ENCODE measurements at places on chromosomes 5 and 9. TPM values are rescaled to one million over a fixed set of nuclear protein-coding genes. Genes with fewer than 3 reads are reported as not detected.
A peak's percentile ranks its signal among the peaks of the same experiment; 100 is the strongest.

DNA sequence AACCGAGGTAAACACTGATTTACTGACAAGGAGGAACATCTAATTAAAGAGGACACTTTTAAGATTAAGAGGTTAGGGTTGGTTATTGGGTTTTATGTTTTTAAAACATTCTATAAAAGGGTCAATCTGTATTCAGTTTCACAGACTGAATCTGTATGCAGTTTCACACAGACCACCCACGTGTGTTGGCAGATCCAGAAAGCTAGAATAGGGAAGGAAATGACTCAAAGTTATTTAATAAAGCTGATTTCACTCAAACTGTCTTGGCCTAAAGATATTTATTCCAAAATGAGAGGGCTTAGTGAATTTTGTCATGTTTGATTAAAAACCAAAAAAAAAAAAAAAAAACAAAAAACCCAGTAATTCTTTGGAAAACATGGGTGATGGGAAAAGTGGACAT, 140.2 kb downstream of the SLC24A2 start:
- no peak for DNase-seq

DNA sequence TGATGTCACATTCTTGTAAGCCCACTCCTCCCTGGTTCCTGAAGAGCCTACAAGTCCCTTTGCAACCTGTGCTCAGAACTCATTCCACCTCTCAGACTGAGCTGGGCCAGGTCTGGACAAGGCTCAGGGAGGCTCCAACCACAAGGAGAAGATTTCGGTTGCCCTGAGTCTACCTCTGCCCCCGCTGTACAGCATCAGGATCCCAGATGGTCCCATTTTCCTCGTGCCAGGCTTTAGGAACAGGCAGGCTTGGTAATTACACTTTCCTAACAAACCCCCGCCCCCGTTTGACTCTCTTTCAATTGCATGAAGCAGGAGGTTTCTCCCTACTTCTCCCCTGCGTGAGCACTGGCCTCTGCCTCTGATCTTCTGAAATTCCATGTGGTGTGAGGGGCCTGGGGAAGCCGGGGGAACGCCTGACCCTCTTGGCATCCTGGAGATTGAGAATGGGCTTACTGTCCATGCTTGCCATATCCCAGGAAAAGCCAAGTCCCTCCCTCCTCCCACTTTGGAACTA, 86.9 kb upstream of the CTNNA1 start:
- no peak for DNase-seq

Gene QRFP
- total RNA-seq = not detected

GRCh38 chr9:69542058-69542457, 130.1 kb downstream of the APBA1 start:
- DNase-seq = no peak

Gene OR13D1
- not detected for total RNA-seq

DNA sequence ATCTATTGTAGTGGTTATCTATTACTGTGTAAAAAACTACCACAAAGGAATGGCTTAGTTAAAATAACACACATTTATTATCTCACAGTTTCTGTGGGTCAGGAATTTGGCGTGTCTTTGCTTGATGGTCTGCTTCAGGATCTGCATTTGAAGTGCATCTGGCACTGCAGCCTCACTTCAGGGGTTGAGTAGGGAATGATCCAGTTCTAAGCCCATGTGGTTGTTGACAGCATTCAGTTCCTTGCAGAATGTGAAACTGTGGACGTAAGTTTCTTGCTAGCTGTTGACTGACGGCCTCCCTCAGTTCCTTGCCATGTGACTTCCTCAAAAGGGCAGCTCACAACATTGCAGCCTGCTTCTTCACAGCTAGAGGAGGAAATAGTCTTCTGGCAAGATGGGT, 2.1 kb upstream of the OGN start:
- DNase-seq = no peak

- DNase-seq = peak; percentile 25
Measured at GRCh38 chr9:129697656-129698253, 32.3 kb downstream of the PRRX2 start.

DNA sequence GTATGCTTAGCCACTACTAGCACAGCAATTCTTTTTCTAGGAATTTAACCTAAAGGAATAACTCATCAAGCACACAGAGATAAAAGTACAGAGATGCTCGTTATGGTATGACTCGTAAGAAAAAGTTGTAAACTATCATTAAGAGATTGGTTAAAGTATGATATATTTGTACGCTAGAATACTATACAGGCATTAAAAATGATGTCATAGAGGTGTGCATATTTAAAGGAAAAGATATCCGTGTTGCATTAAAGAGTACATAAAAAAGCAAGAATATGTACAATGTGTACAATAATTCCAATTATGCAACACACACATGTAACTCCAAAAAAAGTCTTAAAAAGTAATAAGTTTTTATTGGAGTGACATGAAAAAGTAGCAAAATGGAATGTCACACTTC, 54.5 kb upstream of the PALM2AKAP2 start:
- DNase-seq = no peak

DNA sequence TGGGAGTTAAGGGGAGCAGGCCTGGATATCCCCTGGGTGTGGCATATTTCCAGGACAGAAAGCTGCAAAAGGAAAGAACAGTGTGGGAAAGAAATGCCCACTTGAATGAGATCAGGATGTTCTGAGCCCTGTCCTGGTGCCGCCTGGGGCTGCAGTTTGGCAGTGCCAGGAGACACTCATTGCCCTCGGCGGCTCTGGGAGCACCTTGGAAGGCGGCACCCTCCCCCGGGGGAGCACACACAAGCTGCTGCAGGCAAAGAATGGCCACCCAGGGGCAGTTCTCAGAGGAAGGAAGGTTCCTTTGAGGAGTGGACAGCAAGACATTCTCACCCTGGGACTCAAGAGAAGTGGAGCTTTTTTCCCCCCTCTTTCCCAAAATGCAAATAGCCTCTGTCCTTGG, 305.3 kb downstream of the NTRK2 start:
- no peak for DNase-seq

DNA sequence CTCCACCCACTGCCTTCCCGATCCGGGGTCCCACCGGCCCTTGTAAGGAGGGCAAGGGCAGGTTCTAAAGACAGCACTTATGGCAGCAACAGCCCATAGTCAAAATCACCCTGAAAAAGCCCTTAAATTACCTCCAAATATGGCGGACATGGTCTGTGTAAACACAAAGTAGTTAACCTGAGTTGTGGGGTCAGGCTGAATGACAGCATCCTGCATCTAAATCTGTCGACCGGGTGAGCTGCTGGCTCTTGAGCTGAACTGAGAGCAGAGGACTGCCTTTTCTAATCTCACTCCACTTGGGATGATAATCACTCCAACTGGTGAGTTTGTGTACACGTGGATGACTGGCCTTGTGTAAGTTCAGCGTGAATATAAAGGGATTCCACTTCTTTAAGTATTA, 249.6 kb downstream of the DENND1A start:
- no peak for DNase-seq

- DNase-seq = peak; percentile 44
Measured at GRCh38 chr5:143219696-143220095, 183.8 kb downstream of the NR3C1 start.

DNA sequence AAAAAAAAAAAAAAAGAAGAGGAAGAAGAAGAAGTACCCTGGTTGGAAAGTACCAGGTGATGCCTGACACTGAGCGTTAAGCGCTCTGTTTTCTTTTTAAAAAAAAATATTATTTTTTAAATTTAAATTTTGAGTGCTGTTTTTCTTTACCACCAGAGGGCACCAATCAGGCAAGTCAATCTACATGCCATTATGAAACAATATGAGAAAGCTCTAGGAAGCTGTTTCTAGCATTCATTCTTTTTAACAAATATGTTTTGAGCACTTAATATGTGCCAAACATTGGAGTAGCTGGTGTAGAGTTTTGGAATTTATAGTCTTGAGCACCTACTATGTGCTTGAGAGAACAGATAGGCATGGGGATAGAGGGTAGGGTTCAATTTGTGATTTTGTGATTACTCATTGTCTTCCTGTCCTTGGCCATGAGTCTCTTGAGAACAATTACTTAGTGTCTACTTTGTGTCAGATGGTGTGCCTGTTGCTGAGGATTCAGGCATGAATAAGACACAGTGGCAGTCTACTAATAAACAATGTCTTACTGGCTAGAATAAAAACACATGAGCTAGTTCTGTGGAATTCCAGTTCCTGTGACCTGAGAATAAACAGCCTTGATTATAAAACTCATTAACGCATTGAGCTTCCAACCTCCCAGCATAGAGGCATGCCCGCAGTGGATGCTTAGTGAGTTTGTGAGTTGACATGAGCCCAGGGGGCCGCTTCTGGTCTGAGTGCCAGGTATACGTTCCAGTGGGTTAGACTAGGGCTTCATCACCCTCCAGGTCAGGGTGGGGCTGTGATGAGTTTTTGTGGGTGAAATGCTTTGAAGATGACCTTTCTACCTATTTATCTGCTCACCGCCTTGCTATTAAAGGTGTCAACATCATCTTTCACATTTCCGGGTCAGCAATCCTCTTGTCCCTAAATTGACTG, 3.0 kb upstream of the UBE2R2 start:
- peak; percentile 76 for DNase-seq

DNA sequence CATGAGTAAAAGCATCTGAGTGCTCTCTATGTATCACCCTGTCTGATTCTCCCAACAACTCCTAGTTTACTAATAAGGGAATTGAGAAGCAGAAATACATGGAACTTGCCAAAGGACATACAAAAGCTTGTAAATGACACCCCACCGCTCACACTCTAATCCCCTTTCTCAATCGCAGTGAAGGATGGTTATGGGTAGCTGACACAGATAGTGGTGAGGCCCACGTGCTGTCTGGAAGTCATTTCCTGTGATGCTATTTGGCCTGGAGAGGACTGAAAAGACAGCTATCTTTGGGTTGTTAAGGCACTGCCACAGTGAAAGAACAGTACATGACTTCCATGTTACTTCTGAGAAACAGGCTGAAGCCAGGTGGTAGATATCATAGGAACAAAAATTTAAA, 117.0 kb downstream of the GLIS3 start:
- DNase-seq = no peak

DNA sequence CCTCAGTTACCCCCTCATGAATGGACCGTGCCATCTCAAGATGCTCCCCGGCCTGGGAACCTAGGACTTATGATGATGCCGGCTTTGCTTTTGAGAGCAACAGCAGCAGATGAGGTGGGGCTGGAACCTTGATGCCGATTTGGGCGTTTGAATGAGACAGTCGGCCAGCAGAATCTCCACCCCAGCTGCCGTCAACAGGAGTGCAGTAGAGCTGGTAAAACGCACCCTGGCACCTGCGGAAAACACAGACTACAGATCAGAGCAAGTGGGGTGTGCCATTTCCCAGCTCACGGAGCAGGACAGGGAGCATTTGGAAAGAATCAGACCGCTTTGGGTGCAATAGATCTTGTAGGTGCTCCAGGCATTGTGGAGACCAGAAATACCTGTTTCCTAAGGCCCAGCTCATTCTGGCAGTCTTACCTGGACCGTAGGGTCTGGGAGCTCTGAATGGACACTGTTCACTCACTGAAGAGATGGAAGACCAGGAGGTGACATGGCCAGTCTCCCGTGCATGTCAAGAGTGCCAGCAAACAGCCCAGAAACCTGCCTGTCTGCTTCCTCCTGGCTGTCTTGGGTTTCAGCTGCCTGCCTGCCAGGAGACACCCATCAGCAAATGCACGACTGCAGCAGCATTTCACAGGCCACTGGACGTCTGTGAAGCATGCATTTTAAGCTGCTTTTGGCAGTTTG, 317.7 kb upstream of the IRX4 start:
- DNase-seq = no peak

Gene CCDC192
- total RNA-seq = not detected

DNA sequence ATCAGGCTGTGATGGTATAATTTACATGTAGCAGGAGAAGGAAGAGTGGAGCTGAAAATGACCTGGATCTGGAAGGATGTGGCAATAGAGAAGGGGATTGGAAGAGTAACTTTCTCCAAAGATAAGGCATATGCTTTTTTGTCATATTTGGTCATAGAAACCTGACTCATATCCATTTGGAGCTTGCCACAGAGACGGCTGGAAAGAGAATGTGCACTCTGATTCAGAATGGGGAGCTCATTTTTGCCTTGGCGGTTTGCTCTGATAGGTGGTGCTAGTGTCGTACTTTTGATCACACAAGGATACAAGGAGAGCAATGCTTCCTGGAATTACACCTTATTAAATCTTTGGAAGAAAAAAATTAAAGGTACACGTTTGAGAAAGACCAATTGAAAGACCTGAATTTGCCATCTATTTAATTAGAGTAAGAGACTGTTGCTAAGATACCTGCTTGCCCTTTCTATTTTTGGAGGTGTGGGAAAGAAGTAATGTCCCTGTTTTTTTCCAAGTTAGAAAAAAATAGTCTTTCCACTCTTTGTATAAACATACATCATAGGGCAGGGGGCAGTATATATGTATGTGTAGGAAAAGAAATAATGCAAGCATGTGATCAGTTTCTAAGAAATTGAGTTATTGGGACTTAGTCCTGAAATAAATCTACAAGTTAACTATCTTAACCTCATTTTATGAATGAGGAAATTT, 5.4 kb downstream of the LSM11 start:
- DNase-seq = peak; percentile 85

- peak; percentile 70 for DNase-seq
Measured at GRCh38 chr5:142841511-142842265, 71.5 kb downstream of the ARHGAP26 start.

Gene BTNL3
- total RNA-seq = not detected

Gene SLC34A3
- not detected for total RNA-seq

Gene IFNK
- total RNA-seq = not detected

DNA sequence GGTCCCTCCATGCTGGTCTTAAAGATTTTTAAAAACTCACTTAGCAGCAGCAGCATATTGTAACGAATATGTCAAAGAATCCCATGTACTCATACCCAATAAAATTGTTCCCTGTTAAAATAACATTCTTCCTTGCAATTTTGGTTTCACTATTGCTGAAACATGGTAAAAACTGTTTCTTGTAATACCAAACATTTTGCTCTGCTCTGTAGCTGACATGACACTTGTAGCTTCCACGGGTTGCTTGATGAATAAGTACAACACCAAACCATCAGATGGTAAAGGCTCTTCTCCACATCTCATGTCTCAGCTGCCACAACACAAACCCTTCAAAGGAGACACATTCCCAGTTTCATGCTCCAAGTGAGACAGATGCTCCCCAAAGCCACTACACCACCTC, 180.7 kb upstream of the PTGER4 start:
- no peak for DNase-seq

- no peak for DNase-seq
Measured at GRCh38 chr9:128729766-128730517, 6.0 kb upstream of the ZDHHC12 start.

DNA sequence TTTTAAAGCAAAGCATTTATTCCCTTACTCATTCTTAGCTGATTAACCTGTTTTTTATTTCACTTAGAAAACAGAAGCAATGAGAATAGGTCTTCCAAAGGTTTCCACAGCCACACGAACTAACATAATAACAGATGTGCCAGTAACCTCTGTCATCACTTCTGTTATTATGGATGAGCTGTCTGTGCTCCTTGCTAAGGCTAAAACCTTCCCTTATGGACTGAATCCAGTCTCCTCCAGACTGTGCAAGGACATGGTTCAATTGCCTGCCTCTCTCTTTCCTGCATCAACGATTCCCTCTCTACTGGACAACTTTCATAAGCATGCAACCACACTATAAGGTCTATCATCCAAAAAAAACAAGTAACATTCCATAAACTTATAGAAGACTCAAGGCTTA, 1446.2 kb downstream of the MAT2B start:
- no peak for DNase-seq

Gene ACTBL2
- total RNA-seq = 8.7 TPM
